Stimulated activated CD8-positive, alpha-beta memory T cell treated with anti-CD3 and anti-CD28 coated beads, Interleukin-7, amount 100 ng/mL, for 4 hours (primary cell): ENCODE measurements at places on chromosomes 12 and 14.

GRCh38 chr12:41189395-41190251, 1.5 kb downstream of the PDZRN4 start:
- no peak for DNase-seq

DNA sequence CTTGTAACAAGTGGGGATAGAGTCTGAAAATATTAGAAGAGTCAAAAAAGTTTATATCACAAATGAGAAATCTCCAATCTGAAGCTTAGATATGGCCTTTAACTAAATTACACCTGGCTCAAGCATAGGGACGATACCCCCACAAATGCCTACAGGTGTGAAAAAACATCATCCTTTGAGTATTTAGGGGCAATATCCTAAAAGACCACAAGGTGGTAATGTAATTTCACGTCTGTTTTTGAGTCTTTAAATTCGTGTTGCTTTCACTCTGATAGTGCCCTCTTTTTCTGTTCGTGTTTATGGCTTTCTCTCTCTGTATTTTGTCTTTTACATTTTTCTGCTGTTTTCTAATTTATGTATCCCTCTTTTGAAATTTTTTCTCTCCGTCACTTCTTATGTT, 84.3 kb downstream of the ETNK1 start:
- DNase-seq = no peak

DNA sequence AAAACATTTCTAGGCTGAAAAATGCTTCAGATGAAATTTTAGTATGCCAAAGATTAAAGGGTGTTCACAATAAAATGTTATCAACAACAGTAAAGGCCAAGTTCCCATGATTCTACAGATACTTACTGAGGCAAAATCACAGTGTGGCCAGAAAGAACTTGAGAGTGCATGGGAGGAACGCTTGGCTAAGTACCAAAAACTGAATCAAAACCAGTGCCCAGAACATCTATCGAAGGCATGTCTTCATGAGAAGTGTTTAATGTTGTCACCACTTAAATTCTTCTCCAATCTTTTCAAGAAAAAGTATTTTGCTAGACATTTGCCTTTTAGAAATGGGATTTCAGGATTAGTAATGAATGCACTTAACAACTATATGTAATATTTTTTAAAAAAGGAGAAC, 41.5 kb downstream of the KIF21A start:
- DNase-seq = no peak

DNA sequence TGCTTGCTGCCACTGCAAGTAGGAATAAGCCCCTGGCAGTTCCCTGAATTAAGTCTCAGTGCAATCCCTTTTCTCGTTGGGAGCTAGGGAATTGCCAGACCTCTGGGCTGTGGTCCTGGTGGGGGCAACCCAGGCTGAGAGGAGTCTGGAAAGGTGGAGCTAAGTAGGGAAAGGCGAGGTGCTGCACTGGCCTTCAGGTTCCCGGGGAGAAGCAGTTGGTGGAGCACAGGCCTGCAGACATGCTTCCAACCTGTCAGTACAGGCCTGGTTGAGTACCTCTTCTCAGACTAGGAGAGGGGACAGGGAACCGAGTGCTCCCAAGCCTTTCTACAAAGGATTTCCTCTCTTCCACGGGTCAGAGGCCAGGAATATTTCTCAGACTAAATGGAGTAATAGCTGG, 1.5 kb downstream of the NRIP2 start:
- DNase-seq = no peak

DNA sequence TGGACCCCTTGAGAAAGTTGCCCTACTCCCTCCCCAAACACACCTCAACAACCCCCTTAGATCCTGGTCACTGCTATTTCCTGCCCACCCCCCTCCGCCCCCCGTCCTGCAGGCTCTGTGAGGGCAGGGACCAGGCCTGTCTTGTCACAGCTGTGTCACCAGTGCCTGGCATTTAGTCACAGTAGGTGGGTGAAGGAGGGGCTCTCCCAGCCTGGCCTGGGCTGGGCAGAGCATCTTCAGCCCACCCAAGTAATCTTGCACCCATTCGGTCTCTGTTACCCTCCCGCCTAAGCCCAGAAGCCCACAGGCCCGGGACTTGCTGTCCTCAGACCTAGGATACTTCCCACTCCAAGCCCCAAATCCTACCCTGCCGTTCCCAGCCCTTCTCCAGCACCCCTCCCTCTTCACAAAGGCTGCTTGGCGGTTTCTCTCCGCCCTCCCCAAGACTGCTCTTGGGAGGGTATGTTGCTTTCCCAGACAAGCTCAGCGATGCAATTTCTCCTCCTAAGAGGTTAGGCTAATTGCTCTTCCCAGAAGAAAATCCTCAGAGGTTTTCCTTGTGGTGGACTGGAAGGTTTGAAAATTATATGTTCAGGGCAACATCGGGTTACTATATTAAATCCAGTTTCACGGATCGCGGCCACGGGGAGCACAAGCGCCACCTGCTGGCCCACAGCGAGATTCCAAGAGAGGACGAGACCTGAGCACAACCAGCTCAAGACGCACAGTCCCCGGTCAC, 50.8 kb upstream of the ZFP36L1 start:
- peak; percentile 54 for DNase-seq

DNA sequence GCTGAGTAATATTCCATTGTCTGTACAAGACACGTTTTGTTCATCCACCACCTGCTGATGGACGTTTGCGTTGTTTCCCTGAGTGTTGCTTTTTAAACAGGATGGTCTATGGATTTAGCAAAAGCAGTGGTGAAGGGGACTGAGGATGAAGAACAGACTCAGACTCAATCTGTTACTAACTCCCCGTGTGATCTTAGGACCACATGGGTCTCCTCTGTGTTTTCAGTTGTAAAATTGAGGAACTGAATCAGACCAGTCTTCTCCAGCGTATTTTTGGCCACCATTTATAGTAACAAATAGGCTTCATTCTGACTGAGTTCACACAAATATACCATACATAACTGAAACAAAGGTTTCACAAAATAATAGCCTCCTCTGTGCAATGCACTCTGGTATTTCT, 85.6 kb downstream of the FOXN3 start:
- no peak for DNase-seq

- DNase-seq = no peak
These were observed 487.9 kb downstream of the PCNX1 start for GRCh38 chr14:71395151-71395604.

- no peak for DNase-seq
These were observed 4.4 kb upstream of the TINF2 start for GRCh38 chr14:24246765-24247212.

- no peak for DNase-seq
These were observed 431.9 kb downstream of the BCL11B start for GRCh38 chr14:98840091-98840490.

- DNase-seq = no peak
These were observed 24.2 kb downstream of the FGD4 start for GRCh38 chr12:32423559-32423958.

GRCh38 chr12:5022025-5022424, 21.7 kb upstream of the KCNA5 start:
- no peak for DNase-seq

DNA sequence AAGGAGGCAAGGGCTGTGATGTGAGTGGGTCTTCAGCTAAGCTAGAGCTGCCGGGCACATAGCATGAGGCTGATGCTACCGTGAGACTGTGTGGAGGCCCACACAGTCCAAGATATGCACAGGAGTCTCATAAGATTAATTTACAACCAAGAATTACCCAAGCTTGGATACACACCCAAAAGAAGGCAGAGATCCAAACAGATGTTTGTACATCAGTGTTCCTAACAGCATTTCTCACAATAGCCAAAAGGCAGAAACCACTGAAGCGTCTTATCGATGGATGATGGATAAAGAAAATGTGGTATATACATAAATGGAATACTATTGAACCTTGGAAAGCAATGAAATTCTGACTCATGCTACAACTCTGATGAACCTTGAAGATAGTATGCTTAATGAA, 40.8 kb upstream of the RIC8B start:
- DNase-seq = no peak

DNA sequence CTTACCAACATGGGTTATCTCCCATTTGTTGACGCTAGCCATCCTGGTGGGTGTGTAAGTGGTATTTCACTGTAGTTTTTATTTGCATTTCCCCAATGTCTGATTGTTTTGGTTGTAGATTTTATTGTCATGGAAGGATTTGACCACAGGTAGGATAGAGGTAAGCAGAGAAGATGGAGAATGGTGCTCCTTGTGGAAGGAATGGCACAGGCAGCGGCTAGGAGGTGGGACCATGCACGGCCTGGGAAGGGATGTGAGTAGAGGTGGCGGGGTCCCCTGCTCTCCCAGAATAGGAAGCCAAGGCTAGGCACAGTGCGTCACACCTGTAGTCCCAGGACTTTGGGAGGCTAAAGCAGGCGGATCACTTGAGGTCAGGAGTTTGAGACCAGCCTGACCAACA, 41.4 kb downstream of the PHETA1 start:
- DNase-seq = no peak

DNA sequence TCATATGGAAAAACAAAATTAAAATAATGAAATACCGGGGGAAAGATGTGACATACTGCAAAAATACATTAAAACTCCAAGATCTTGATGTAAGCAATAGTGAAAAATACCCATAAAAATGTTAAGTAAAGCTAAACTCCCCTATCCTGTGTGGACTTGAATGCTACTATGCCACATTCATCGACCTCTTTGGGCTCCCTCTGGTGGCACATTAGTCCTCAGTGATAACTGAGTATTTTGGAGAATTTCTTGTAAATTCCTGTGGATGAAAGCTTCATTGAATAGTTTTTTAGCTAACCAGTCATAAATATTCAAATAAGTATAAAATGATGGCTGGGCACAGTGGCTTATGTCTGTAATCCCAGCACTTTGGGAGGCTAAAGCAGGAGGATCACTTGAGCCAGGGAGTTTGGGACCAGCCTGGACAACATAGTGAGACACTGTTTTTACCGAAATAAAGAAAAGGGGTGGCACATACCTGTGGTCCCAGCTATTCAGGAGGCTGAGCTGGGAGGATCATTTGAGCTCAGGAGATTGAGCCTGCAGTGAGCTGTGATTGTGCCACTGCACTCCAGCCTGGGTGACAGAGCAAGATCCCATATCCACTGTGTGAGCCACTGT, 42.4 kb upstream of the SGPP1 start:
- DNase-seq = peak; percentile 12

DNA sequence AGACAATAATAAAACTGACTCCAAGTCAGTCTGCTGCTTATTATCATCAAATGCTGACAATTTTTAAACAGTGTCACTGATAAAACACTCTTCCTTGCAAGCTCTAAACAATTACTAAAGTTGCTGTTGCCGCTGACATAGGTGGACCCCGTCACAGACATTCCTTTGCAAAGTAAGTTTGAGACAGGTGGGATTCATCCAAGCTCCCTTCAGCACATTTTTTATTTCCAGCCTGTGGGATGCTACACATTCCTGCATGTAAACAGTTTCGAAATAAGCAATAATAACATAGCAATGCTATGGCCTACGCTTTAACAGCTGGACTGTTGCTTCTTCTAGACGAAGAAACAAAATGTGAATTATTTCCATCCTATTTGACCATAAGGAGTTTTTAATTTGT, 85.4 kb upstream of the HIF1A start:
- DNase-seq = no peak

GRCh38 chr12:124443931-124444712, 123.3 kb downstream of the NCOR2 start:
- DNase-seq = no peak

GRCh38 chr14:94269156-94269555, 23.9 kb downstream of the SERPINA10 start:
- DNase-seq = no peak

GRCh38 chr14:23641180-23641914, 5.2 kb downstream of the DHRS2 start:
- DNase-seq = no peak

DNA sequence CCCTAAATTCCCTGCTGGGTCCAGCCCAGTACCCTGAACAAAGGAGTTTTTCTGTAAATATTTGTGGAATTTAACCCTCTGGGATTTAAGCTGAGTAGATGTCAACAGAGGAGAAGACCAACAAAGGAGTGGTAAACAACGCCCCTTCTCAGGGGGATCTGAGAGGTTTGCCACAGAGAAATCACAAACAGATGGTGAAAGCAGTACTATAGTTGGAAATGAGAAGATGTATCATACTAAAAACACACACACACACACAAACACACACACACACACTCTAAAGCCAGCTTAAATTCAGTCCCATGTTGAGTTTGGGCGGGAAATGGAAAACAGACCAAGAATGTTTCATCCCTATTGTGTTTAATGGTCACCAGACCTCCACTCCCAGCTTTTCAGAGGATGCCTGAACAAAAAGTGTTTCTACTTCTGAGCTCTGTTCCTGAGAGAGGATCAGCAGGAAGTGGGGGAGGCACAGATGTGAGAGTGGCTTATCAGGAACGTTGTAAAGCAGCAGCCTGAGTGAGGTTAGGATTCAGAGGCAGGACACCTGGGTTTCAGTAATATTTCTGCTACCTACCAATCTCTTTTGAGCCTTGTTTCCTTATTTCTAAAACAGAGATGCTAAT, 3.2 kb downstream of the BIN2 start:
- no peak for DNase-seq
